ENCODE measurements at places on chromosomes 2 and 18.

- DNase-seq = no peak
Observed at GRCh38 chr2:151379169-151379568, 21.8 kb downstream of the TNFAIP6 start.

DNA sequence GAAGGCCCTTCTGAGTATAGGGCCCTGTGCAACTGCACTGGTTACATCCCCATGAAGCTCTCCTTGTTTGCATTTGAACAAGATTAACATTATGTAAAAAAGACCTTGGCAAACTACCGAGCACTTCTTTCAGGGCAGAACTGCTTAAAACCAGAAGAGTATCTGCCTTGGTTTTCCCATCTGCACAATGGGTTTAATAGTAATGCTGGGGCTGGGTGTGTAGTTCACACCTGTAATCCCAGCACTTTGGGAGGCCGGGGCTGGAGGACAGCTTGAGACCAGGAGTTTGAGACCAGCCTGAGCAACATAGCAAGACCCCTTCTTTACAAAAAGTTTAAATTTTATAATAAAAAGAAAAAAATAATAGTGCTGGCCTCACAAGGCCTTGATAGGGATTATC is 8.5 kb downstream of the PLA2R1 start:
- DNase-seq = no peak

DNA sequence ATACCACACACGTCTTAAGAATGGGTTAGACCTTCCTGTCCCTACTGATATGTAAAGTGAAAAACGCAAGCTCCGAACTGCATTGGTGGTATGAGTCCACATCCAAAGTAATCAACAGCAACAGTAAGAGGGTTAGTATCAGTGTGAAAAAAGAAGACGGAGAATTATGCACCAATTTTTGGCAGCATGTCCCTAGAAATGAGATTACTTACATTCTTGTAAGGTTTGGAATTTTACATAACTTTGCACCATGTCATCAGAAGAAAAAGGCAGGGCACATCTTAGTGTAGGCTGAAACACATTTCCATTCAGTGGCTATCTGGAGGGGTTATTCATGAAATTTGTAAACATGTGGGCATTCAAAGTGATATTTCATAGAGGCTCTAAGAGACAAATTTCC is 88.2 kb downstream of the LONRF2 start:
- DNase-seq = no peak

DNA sequence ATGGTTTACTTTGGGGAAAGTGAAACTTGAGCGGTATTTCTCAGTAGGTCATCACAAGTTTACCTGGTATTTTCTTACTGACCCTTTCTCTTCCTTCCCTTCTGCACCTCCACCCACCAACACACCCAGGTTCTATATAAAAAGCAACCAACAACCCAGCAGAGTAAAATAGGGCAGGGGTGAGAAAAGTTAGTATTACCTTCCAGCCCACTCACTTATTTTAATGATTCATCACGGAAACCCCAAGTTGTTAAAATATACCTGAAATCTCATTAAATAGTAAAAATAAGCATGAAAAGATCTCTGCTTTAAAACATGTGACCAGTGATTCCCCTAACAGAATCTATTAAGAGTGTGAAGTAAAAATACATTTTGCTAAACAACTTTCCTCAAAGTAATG is 306.1 kb downstream of the ZEB2 start:
- no peak for DNase-seq

- DNase-seq = no peak
Observed at GRCh38 chr18:22200611-22201225, 31.3 kb downstream of the GATA6 start.

DNA sequence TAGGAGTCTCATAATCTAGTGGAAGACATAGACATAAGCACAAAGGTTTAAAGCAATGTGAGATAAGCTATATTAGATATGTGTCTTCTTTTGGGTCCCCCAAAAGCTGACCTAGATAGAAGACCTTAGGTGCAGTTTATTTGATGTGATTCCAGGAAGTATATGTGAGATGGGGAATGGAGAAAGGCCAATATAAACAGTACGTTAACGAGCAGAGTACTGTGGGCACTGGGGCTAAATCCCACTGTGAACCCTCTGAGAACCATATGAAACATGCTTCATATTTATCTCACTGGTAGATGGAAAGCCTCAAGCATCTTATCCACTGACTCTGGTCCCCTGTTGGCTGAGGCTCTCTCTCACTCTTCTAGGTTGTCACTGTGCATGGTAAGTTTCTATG is 62.6 kb upstream of the ZC3H15 start:
- DNase-seq = no peak

DNA sequence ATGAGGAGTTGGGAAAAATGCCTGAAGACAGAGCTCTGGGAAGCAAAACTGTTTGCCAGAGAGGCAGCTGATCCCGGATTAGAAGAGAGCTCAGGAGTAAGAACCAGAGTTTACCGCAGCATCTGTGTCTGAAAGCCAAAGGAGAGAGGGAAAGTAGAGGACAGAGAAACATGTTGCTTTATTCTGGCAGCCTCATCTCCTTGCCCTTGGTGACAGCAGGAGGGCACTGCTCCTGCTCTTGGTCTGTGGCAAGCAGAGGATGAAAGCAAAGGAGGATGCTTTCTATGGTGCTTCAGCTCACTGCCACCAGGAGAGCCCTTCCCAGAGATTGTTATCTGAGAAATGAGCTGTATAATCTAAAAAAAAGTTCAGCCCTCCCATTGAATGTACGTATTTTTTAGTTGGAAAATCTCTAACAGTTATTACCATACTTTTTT is 7.7 kb downstream of the SLC1A4 start:
- DNase-seq = no peak

DNA sequence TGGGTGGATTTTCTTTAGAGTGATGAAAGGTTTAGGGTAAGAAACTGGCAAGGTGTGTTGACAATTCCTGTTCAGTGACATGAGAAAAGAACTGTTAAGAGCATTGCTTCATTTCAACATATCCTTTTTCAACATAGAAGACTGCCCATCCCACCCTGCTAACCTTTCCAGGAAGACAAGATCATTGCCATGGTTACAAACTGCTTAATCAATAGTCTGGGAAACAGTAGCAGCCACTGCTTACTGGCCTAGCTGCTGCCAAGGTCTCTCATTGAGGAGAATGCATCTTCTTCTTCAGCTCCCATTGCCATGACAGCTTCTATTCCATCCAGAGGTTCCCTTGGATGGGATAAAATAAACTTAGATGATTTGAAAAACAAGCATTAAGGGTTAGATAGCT is 212.1 kb downstream of the LRRTM1 start:
- no peak for DNase-seq

DNA sequence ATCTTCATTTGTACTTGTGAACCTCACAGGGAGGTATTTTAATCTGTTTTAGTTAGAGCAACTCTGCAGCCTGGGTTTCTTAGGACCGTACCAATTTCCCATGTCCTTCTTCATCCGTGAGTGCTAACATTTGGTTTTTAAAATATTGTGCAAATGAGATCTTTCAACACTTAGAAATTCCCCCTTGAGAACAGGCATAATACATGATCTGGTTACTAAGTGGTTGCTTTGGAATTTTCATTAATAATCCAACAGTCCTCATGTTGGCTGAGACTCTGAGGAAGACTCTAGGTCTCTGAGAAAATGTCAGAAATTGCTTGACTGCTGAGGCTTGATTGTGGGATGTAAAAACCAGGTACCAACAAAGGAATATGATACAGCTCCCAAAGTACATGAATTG is 125.6 kb upstream of the CDCA7 start:
- DNase-seq = no peak

- no peak for DNase-seq
Observed at GRCh38 chr2:222715742-222716141, 44.3 kb downstream of the MOGAT1 start.
